ENCODE measurements at places on chromosomes 5 and 9.

GRCh38 chr9:92534674-92535073 is 1.1 kb downstream of the ECM2 start:
- no peak for DNase-seq

DNA sequence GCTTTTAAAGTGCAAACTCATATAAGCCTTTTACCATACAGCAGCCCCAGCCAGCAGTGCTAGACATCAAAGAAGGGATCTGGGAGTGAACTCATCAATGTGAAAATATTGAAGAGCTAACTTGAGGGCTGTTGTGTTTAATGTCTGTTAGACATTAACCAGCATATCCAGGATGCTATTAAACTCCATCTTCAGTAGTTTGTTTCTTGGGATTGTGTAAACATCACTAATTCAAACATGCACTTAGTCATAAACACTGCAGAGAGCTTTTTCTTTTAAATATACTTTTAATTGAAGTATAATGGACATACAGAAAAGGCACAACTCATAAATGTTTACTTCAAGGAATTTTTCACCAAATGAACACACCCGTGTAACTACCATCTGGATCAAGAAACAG is 81.8 kb downstream of the TMEM252 start:
- DNase-seq = no peak

GRCh38 chr9:115847216-115847615 is 306.4 kb upstream of the PAPPA start:
- DNase-seq = no peak

GRCh38 chr9:126689027-126689825 is 75.5 kb downstream of the LMX1B start:
- no peak for DNase-seq

DNA sequence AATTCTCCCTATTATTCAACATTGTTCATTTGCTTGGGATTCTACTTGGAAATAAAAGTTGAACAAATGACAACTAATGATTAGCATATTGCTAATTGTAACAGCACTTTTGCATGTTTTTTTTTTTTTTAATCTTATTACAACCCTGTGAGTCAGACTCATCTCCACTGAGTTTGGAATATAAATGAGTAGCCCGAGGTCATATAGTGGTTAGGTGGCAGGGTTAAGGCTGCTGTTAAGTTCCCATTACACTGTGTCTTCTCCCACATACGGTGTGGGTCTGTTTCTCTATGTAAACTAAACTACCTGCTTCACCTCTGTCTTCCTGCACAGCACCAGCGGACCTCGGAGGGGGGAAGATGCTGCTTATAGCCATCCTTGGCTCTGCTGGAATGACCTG is 92.4 kb downstream of the EQTN start:
- no peak for DNase-seq

DNA sequence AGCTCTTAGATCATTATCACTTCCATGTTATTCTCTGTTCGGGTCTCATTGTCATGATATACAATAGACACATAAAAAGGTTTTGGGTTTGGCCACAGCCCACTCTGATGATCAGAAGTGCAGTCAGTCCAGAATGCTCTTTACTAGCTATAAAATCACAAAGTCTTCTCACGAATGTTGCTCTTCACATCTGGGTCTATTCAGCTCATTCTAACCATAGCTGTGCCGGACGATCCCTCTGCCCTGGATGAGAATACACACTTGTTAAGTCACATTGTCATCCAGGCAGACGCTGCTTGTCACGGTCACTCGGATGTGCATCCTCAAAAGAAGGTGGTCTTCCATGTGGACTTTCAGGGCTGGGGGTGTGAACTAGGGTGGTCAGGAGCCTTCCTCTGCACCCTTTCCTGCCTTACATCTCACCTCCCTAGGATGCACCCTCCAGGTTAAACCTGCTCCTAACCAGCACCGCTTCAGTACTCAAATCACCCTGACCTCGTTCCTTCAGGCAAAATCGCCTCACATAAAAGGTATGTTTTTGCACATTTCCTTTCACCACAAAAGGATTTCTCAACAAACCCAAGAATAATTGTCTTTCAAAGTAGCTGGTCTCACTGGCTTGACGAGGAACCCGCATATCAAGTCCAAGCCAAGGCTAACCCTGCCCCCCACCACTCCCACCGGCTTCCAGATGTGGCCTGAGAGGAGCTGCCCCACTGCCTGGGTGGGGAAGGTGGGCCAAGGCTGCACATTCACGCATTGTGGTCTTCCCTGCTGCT is 21.9 kb downstream of the ANKH start:
- no peak for DNase-seq

GRCh38 chr5:68342693-68343092 is 127.1 kb downstream of the PIK3R1 start:
- no peak for DNase-seq

DNA sequence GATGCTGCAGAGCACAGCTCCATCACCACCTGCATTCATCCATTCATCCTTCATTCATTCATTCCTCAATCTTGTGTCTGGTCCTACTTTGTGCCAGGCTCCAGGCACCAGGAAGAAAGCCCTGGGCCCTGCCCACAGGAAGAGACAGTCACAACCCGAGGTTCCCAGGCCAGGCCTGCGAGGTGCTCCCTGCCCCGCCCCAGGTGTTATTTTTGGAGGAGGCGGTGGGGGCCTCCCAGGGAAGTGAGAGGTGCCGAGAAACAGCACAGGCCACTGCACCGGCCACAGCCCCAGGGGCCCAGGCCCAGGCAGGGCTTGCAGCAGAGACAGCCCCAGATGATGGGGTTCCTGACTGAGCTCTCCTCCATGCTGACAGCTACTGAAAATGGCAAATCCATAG is 33.4 kb downstream of the VAV2 start:
- DNase-seq = no peak

DNA sequence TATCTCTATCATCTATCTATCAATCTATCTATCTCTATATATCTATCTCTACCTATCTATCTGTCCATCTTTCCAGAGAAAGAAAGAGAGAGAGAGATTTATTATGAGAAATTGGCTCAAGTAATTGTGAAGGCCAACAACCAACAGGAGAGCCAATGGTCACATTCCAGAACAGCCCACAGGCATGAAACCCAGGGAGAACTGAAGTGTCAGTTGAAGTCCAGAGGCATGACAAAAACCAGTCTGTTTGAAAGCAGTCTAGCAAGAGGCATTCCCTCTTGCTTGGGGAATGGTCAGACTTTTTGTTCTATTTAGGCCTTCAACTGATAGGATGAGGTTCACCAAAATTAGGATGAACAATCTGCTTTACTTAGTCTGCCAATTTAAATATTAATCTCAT is 87.6 kb upstream of the PLCXD3 start:
- DNase-seq = no peak

DNA sequence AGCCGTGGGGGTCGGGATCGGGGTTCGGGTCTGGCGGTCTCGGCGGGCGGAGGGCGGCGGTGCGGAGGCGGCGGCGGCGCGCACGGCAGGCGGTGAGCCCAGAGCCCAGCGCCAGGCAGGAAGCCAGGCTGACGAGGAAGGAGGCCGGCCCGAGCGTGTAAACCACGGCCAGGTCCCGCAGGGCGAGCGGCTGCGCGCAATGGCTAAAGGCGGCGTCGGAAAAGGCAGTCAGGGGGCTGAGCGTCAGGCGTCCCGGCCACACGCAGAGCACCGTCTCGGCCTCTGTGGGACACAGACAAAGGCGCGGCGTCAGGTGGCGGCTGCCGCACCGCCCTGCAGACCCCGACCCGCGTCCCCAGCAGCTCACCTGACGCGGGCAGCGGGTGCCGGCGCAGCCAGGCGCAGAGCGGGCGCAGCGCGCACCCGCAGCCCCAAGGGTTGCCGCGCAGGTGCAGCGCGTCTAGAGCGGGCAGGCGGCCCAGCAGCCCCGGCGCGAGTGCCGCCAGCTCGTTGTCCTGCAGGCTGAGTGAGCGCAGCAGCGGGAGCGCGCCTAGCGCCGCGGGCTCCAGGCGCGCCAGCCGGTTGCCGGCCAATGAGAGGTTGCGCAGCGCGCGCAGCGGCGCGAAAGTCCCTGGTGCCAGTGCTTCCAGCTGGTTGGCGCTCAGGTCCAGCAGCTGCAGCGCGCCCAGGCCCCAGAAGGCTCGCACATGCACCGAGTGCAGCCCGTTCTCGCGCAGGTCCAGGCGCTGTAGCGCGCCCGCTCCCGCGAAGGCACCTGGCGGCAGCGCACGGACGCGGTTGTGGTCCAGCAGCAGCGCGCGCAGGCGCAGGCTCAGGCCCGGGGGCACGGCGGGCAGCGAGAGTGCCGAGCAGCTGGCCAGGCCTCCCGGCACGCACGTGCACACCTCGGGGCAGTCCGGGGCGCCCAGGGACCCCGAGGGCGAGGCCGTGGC is 671 bp downstream of the LRRC26 start:
- DNase-seq = no peak

GRCh38 chr5:121174351-121174750 is 677.3 kb upstream of the FTMT start:
- DNase-seq = no peak

DNA sequence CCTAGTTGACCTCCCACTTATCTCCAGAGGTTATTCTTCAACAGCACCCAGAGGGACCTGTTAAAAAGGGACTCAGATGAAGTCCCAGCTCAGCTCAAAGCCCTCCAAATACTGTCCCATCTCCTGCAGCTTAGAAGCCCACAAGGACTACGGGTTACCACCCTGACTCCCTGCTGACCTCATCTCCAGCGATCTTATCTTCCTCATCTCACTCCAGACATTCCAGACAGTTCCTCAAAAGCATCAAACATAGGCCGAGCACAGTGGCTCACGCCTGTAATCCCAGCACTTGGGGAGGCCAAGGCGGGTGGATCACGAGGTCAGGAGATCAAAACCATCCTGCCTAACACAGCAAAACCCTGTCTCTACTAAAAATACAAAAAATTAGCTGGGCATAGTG is 263.8 kb upstream of the TLE4 start:
- DNase-seq = no peak

DNA sequence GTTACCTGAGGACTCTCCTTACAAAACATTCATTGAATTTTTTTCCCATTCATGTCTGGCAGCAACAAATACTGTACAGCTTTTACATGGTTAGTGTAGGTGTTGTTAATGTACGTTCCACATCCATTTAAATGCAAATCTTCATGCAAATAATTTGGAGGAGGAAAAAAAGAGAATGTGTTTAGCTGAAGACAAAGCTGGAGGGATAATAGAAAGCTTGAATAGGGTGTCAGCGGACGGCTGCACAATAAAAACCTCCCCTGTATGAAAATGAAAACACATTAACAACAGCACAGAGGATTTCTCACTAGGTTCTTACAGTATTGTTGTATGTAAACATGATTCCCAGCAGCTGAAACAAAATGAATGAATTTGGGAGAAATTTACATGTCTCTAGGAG is 231.5 kb downstream of the ZNF608 start:
- no peak for DNase-seq

- DNase-seq = no peak
Observed at GRCh38 chr5:158643840-158644239, 455.9 kb downstream of the EBF1 start.
